ENCODE measurements at places on chromosomes 5 and 9.

GRCh38 chr5:13186177-13186576 is 758.3 kb downstream of the DNAH5 start:
- no peak for DNase-seq

GRCh38 chr5:143629871-143630659 is 181.9 kb upstream of the HMHB1 start:
- DNase-seq = no peak

GRCh38 chr5:1652873-1653697 is 129.3 kb upstream of the LPCAT1 start:
- no peak for DNase-seq

GRCh38 chr5:149200355-149200754 is 59.1 kb downstream of the ABLIM3 start:
- no peak for DNase-seq

Measured in NCI-H2029 treated with DMSO at 0.1 percent for 48 hours (cell line).